ENCODE measurements at places on chromosomes 2 and 18.
A peak's percentile ranks its signal among the peaks of the same experiment; 100 is the strongest.

DNA sequence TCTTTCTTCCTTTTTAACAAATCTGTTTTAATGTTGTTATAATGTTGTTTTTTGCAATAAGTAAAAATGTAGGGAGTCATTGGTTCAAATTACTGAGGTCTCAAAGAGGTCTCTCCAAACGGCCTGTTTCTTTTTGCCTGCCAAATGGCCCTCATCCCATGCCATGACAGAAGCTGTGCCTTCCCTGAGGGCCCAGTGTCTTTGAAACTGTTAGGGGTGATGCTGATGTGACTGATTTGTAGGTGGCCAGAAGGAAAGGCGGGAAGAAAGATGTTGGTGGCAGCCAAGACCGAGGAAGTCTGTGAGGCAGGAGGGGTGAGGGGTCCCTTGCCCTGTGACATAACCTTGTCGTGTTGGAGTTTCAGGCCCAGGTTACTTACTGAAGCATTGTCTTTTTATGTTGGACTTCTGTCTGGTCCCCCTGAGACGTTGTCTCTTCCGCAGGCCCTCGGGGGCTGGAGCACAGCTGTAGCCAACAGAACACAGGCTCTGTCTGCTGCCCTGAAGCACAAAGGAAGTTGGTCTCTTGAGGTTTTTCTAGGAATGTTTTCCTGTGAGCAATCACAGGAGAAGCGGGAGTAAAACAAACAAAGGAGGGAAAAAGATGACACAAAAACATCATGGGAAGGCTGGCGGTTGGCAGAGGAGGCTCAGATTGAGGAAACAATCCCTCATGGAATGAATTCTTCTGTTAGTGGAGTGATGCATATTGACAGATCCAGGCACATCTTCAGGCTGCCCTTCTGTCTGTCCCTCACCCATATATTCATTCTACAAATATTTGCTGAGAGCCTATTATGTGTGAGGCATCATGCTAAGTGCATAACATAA is 4.9 kb upstream of the ST3GAL5 start:
- DNase-seq: no peak

DNA sequence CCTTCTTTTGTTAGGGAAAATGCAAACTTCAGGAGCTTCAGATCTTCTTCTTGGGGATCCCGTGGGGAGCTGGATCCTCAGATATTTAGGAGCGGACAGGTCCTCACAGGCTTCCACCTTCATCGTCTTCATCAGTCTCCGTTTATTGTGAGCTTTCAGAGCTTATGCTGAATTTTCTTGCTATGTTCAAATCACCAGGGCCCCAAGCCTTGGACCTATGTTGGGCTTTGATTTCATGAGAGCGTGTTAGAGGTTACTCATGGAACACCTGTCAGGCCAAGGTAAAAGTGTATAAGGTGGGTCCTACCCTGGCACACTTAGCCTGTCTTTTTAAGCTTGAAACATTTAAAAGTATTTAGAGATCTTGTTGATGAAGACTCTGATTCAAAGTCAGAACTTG is 212.9 kb downstream of the FAM210A start:
- DNase-seq: no peak

DNA sequence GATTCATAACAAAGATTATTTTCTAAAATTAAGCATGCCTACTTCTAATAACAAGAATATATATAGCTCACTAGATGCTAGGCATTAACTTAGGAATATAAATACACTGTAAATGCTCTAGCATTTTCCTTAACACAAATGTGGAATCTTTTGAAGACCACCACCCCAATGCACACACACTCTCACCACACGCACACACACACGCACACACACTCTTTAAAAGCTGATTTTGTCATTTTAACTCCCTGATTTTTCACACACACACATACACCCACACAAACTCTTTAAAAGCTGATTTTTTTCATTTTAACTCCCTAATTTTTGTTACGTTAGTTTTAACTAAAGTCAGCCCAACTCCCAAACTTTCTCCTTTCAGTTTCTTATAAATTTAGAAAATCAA is 3.0 kb downstream of the COL5A2 start:
- no peak for DNase-seq

DNA sequence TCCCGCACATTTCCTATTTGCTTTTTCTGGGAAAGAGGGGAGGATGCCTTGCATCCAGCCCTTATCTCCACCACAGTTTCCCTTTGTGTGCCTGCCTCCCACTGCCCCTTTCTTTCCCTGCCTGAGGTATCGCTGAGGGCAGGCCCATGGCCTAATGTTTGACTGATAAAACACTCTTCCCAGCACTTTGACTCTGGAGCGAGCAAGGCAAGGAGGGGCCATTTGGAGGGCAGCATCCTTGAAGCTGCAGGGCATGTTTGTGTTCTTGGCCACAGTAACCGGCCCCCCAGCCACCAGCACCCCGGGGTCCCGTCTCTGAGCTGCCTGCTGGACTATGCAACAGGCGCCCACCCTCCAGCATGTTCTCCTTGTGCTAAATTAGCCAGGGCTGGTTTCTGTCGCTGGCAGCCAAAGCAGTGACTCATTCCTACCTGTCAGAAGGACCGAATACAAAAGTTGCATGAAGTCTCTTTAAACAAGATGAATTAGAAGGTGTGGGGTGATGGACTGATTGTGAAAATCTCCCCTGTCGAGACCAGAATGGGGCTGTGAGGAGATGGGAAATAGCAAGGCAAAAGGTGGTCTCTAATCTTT is 50.7 kb downstream of the BCL2L11 start:
- no peak for DNase-seq

DNA sequence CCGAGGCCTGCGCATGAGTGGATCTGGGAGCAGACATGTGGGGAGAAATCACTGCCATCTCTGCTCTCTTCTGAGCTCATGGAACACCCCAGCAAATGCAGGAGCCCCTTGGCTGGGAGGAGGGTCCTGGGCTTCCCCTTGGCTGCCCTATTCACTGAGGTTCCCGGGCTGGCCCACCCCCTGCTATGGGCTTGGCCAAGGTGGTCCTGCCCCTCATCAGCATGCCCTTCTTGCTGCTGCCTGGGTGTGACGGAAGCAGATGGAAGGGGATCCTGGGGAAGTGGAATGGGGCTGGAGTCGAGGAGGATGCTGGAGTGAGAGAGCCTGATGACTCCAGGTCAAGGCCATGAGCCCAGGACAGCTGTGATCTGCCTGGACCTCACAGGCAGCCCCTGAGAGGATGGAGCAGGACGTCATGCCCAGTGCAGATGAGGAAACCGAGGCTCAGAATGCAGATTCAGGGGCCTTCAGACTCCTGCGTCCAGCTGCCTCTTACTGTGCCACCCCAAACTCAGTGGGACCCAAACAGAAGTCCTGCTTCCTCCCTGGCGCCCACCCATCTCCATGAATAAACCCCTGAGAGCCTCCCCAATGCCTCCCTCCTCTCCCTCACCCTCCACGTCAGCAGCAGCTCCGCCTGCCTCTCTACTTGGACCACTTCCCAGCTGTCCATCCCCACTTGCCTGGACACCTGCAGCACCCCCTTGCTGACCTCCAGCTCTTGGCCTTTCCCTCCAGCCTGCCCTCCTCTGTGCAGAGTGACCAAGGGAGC is 4.0 kb downstream of the SNED1 start:
- DNase-seq: no peak

- no peak for DNase-seq
Observed at GRCh38 chr2:191304939-191305875, 60.0 kb downstream of the MYO1B start.

GRCh38 chr2:11680182-11680900 is 10.3 kb upstream of the NTSR2 start:
- peak; percentile 89 for DNase-seq

DNA sequence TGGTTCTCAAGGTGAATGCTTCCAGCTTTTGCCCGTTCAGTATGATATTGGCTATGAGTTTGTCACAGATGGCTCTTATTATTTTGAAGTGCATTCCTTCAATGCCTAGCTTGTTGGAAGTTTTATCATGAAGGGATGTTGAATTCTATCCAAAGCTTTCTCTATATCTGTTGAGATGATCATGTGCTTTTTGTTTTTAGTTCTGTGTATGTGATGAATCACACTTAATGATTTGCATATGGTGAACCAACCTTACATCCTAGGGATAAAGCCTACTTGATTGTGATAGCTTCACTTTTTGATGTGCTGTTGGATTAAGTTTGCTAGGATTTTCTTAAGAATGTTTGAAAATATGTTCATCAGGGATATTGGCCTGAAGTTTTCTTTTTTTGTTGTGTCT is 112.1 kb downstream of the MBD2 start:
- DNase-seq: no peak

DNA sequence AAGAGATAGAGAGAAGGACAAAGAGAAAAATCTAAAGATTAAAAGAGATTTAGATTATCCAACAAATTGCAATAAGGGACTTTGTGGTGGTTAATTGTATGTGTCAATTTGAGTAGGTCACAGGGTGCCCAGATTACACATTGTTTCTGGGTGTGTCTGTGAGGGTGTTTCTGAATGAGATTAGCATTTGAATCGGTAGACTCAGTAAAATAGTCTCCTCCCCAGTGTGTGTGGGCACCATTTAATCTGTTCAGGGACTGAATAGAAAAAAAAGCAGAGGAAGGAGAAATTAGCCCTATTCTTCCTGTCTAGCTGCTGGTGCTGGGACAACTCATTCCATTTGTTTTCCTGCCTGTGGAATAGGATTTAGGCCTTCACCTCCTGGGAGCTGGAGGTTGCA is 339.8 kb upstream of the EPHA4 start:
- no peak for DNase-seq

GRCh38 chr2:239532859-239533258 is 132.0 kb upstream of the HDAC4 start:
- DNase-seq: no peak

DNA sequence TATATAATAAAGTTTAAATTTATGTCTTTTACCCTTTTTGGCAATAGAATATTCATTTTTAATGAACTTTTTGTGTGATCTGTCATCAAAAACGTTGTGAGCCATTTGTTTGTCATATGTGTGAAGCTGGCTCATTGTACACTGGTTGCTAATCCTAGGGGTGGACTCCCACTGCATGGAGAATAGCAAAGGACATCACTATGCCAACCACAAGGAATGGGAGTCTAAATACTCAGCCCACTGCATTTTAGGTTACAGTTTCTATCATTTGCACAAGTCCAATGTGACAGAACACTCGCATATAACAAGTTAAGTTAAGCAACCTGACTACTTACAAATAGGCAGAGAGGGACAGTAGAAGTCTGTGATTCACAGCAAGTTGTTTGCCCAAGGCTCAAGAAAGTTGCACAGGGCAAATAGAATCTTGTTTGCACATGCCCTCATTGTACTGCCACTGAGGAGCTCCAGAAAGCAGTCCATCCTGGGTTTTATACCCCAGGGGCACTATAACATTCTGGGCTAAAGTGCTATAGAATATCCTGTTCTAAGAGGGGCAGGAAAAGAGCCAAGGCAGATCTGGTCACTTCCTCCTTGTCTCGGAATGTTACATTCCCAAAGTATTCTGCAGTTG is 545.9 kb upstream of the GCFC2 start:
- DNase-seq: no peak

- DNase-seq: peak; percentile 47
Observed at GRCh38 chr18:59823596-59824195, 76.1 kb upstream of the PMAIP1 start.

GRCh38 chr2:105237045-105237765 is 4.3 kb upstream of the GPR45 start:
- DNase-seq: no peak

DNA sequence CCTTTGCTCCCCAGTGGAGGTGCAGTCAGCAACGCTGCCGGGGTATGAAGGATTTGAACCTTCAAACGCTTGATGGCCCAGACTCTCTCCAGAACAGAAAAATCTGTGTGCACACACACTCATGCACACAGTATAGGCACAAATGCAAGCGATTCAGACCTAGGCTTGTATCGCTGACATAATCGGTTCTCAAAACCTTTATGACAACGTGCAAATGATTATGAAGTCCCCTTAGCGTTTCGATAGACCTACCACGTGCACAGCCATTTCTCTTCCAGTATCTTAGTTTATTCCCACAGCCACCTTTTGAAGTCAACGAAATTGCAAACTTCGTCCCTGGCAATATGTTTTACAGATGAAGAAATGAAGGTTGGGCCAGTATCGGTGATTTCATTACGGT is 138.9 kb upstream of the MYCN start:
- no peak for DNase-seq

DNA sequence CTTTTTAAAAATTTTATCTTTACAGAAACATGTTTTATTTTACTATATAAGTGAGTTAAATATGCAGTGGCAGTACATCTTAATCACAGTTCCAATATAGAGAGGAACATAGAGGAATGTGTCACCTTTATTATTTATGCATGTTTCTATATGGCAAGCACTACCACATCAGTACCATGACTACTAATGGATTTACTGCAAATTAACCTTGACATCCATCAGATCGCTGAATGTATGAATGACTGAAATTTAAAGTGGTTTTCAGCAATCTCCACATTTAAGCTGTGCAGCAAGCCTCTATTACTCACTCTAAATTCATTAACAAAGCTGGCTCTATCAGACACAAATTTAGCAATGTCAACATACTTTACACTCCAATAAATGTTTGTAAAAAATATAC is 790.6 kb downstream of the NRXN1 start:
- no peak for DNase-seq
